ENCODE measurements at places on chromosomes 6 and 20.

- DNase-seq: no peak
Observed at GRCh38 chr20:61940491-61940890, 125.2 kb downstream of the TAF4 start.

DNA sequence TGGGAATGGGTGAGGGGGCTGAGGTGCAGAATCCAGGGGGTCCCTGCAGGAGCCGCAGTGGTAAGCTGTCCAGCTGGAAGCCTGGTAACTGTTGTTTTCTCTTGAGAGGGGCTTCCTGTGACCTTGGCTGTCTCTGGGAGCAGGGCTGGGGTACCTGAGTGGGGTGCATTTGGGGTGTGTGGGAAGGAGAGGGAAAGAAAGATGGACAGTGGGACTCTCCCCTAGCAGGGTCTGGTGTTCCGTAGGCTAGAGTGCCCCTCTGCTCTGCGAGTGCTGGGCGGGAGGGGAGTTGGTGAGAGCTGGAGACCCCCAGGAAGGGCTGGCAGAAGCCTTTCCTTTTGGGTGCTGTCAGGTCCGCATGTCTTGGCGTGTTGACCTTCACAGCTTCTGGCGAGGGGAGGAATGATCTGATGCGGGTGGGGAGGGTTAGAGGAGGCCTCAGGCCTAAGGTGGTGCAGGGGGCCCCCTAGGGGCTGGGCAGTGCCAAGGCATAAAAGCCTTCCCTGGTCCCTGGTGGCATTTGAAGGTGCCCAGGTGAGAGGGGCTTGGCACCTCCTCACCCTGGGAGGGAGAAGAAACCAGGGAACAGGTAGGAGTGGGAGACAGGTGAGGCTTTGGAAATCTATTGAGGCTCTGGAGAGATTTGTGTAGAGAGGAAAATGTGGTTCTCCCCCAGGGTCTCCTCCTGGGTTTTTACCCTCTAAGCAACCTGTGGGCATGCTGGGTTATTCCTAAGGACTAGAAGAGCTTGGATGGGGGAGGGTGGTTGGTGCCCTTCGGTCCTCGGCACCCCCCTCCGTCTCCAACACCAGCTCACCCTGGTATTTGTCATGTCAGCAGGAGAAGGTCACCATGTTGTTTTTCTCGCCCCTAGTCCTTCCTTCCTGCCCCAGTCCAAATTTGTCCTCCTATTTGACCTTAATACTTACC is 3.3 kb downstream of the VEGFA start:
- peak; percentile 64 for DNase-seq

- no peak for DNase-seq
Observed at GRCh38 chr6:5080574-5080973, 4.6 kb upstream of the PPP1R3G start.

DNA sequence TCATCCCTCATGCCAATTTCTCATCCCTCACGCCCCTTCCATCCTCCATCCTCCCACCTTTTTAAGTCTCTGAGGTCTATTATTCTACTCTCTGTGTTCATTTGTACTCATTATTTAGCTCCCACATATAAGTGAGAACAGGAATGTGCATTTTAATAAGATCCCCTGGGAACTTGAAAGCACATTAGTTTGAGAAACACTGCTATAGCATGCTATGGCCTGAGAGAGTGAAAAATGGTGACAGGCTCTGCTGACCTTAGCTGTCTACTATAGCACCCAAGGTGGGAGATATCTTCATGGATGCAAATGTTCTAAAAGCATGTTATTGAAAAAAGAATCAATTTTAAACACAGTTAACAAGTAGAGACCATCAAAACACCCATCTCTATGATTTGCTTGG is 712.0 kb downstream of the TFAP2A start:
- no peak for DNase-seq

DNA sequence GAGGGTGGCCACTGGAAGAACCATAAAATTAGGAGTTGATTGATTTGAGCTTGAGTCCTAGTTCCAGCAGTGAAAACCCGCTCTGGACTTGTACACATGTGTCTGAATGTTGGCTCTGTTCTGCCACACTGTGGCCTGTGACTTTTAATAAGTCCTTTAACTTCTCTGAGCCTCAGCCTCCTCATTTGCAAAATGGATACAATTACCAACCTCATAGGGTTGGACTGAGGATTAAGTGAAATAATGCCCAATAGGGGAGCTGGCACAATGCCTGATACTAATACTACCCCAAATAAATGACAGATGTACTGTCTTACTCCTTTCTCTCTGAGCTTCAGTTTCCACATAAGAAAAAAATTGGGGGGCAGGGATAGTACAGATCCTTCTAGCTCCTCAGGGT is 92.6 kb upstream of the RIPOR2 start:
- no peak for DNase-seq
